Right lobe of liver (tissue), 6 donors: ENCODE measurements at places on chromosomes 5 and 9.

DNA sequence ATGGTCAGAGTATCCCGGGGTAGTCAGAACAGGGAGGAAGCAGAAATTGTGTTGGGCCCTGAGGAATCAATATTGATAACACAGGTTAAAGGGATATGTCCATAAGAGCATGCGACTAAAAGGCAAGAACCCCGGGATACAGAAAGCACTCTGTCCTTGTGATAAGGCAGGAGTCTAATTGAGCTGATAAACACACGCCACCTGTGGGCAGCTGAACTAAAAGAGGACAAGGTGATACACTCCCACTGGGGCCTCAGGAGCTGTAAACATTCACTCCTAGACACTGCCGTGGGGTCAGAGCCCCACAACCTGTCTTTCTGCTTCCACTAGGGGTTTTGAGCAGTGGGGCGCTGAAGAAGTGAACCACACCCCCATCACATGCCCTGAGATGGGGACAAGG lies 144.7 kb upstream of the MPDZ start:
- no peak for DNase-seq

DNA sequence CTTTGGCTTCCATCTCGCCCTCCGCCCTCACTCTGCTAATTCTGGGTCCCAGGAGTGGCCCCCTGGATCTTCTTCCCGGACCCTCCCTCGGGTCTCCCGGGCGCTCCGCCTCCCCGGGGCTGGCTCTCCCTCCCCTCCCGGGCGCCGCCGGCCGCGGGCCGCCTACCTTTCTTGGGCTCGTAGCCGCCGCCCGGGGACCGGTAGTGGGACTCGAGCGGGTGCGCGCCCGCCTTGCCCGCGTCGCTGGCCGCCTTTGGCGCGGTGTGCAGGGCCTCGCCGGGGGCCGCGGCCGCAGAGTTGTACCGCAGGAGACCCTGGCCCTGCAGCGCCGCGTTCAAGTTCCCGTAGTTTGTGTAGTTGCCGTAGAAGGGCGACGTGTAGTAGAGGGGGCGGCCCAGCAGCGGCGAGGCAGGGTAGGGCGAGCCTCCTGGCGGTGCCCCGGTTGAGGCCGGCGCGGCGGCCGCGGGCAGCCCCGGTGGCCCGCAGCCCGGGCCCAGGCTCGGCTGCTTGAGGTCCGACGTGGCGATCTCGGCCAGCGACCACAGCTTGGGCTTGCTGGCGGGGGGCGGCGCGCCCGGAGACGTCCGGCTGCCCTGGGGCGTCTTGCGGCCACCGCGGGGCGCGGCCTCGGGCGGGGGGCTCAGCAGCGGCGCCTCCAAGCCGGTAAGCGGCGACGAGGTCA lies 3.2 kb downstream of the IRX2 start:
- no peak for DNase-seq

DNA sequence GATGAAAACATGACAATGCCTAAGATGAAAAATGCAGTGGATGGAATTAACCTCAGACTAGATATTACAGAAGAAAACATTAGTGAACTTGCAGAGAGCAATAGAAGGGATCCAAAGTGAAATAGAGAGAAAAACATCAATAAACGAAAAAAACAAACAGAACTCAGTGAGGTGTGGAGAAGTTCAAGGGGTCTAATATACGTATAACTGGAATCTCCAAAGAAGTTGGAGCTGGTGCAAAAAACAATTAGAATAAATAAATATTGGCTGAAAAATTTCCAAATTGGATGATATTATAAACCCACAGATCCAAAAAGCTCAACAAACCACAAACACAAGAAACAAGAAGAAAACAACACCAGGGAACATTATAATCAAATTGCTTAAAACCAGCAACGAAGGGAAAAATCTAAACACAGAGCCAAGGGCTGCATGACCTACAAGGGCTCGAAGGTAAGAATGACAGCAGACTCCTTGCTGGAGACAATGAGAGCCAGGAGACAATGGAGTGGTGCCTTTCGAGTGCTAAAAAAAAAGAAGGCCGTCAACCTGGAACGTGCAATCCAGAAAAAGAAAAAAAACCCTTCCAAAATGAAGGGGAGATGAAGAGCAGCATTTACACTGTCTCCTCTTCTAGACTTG lies 11.8 kb downstream of the FAM163B start:
- no peak for DNase-seq

DNA sequence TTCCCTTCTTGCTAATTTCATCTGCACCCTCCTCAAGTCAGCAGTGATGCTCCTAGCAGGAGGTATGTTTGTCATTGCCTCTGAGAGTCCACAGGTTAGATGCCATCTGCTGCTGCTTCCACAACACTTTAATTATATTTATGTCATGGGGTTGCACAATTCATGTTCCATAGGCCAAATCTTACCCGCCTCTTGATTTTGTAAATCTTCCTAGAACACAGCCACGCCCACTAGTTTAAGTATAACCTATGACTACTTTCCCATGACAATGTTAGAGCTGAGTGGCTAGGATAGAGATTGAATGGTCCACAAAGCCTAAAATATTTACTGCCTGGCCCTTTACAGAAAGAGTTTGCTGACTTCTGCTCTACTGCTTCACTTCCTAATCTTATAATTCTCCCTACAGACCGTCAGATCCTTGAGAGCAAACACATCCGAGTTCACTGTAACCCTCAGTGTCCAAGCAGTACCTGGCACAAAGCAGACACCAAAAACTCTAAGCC lies 21.1 kb downstream of the LIFR start:
- no peak for DNase-seq

DNA sequence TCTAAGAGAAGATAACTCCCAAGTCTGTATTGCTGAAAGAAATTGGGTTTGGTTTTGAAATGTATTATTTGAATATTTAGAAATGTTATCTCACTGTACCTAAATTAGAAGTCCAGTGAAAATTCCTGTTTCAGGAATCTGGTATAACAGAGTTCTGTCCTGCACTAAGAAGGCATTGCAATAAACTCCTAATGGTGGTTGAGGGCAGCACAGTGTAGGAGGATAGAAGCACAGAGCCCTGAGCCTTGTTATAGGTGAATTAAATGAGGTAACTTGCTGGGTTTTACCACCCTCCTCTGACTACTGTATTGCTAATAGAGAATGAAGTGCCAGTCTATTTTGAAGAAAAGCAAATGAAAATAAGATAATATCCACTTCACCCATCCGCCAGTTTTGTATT lies 143.4 kb downstream of the CD180 start:
- DNase-seq: no peak

DNA sequence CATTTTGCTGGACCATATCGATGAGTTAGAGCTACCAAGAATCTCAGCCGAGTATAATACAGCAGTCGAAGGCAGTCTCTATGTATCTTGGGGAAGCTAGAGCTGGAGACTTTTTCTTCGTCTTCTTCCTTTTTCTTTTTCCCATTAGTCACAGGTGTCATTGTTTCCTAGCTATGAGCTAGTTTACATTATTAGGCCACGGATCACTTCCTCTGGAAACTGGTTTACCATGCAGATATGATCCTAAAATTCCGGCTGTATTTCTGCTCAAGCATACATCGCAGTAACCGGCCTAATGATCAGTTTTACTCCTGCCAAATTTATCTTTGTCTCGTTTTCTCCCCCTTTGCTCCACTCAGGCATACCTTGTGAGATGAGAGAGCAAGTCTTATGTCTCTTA lies 312.8 kb downstream of the ARHGAP26 start:
- no peak for DNase-seq

DNA sequence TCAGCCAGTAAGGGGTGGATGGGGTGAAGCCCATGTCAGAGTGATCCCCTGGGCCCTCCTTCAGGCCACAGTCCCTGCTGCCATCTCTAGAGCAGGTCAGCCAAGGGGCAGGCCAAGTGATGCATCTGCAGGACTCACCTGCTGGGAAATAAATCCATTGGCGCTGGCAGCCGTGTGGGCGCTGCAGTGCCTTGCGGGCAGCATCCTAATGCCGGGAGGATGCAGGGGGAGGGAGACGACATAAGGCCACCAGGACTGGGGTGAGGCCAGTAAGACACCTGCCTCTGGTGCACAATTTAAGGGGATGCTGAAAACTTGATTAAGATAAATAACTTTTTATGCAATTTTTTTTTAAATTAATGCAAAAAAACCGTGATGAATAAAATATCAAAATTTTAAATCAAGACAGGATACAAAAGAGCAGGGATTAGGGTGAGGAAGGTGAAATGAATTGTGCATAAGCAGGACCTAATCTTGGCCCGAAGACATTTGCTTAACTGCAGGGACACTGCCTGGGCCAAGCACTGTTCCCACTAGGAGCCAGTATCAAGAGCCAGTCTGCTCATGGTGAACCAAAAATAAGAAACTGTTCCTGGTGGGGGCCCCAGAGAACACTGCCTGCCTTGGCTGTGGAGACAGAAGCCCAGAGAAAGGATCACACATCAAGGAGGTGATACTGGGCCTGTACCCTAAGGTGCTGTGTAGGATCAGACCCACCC lies 67.5 kb upstream of the CPLX2 start:
- no peak for DNase-seq

DNA sequence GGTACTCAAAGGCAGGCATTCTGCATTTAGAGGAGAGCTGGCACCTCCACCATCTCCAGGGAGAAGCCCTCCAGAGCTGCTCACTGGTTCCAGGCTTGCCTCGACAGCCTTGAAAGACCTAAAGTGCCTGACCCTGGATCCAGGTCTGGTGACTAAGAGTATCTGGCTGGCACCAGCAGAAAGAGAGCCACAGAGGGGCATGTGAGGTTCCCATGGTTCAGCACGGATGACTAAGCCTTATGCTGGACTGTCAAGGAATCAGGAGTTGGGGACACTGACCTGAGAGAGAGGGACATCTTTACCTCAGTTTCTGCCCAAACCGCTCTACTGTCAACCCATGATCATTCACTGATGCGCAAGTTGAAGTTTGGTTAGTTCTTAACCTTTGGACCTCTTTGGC lies 3.0 kb downstream of the ACTL7A start:
- DNase-seq: no peak

DNA sequence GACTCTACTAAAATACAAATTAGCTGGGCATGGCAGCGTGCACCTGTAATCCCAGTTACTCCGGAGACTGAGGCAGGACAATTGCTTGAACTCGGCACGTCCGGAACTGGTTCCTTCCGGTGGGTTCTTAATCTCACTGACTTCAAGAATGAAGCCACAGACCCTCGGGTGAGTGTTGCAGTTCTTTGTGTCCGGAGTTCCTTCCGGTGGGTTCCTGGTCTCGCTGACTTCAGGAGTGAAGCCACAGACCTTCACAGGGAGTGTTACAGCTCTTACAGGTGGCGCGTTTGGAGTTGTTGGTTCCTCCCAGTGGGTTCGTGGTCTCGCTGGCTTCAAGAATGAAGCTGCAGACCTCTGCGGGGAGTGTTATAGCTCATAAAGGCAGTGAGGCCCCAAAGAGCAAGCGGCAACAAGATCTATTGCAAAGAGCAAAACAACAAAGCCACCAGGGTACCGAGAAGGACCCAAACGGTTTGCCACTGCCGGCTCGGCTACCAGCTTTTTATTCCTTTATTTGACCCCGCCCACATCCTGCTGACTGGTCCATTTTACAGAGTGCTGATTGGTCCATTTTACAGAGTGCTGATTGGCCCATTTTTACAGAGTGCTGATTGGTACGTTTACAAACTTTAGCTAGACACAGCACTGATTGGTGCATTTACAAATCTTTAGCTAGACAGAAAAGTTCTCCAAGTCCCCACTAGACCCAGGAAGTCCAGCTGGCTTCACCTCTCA lies 28.6 kb upstream of the SLC6A19 start:
- no peak for DNase-seq

DNA sequence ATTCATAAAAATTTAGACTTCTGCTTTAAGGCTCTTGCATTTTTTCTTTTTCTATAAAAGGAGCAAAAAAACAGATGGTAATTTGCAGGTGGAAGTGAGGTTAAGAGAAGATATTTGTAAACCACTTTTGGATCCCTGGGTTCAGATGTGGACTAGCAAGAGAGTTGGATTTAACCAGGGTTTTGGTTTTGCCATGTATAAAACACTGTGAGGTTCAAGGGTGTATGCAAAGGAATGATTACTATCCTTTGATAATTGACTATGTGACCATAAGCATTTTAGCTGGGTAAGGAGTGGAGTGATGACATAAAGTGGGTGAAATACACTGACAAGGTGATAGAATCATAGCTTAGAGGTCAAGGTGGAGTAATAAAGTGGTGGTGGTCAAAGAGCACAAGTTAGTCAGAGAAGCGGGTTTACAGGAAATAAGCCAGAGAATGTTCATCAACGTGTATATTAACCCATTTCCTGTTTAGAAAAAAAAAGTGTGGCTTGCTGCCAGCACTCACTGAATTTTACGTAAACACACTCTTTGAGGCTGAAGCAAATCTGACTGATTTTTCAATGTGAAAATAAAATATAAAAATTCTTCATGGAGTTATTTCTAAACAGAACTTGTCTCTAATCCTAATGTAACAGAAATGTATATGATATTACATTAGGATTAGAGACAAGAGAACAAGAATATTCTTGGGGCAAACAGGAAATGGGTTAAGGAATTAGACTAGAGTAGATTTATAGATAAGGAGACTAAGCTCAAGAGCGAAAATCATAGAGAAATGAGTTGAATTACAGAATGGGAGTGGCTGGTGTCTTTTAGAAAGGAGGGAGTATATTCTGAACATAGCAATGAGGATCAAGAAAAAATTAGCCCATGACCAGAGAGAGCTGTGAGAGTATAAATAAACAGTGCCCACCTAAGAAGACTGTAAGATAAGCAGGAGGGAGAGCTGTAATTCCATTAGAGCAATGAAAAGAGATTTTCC lies 74.5 kb downstream of the CDKN2A start:
- DNase-seq: no peak

DNA sequence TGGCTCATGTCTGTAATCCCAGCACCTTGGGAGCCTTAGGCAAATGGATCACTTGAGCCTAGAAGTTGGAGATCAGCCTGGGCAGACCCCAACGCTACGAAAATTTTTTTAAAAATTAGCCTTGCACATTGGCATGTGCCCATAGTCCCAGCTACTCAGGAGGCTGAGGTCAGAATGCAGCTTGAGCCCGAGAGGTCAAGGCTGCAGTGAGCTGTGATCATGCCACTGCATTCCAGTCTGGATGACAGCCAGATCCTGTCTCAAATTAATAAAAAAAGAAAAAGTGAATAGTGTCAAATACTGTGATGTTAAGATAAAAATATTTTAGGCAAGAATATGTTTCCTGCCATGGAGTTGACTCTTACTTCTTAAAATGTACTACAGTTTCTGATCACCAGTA lies 5.3 kb downstream of the FBN2 start:
- no peak for DNase-seq

DNA sequence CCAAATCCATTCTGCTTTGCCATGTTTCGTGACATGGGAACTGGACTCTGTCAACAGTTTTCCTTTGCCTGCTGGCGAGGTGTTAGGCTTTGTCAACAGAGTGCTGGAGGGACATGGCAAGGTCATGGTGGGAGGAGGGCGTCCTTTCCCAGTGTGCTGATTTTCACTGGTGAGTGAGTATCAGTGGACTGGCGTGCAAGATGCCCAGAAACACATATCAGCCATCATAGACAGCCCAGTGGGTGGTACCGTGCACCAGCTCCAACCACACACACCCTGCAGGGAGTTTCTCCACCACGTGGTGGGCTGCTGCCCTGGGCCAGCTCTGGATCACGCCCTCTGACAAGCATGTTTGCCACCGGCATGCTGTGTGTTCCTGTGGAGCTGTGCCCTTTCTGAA lies 50.0 kb upstream of the ABL1 start:
- peak; percentile 60 for DNase-seq

GRCh38 chr5:175751369-175751768 lies 93.5 kb downstream of the HRH2 start:
- no peak for DNase-seq
